ENCODE measurements at places on chromosomes 4 and X.

DNA sequence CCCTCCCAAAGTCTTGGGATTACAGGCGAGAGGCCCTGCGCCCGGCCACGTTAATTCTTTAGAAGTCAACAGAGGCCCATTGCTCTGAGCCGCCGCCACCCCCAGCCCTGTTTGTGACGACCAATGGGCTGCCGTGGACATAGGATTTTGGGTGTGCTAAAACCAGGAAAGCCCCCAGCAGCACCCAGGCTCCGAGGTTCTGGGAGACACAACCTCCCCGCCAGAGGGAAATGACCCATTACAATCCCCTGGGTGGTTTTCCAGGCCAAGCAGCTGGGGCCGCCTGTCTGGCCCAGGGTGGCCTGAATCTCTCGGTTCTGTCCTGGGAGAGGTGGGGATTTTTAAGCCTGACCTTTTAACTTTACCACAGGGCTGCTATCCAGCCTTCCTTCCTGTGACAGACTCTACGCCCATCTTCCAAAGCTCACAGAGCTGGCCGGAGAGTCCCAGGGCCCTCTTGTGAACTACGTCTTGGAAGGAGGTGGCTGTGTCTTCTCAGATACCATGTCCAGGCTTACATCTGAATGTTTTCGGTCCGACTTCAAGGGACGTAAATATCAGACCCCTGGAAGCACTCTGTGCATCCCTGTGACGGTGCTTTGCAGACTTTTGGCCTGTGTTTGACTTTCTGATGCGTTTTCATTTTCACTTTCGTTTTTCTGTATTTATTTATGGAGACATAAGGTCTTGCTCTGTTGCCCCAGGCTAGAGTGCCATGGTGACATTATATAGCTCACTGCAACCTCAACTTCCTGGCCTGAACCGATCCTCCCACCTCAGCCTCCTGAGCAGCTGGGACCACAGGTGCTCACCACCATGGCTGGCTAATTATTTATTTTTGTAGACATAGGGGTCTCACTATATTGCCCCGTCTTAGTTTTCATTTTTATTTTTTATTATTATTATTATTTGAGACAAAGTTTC is 36.0 kb downstream of the P2RY8 start:
- H3K27me3 ChIP-seq = no peaks in the 10 kb centered on the region
- no peaks in the 10 kb centered on the region for H3K36me3 ChIP-seq
- no peak overlapping the region for H3K27ac ChIP-seq

- DNase-seq = no peak
- H3K27me3 ChIP-seq = no peaks in the 10 kb centered on the region
- no peak overlapping the region for H3K27ac ChIP-seq
- no peaks in the 10 kb centered on the region for H3K36me3 ChIP-seq
- peaks cover 43% of the 10 kb centered on the region for H3K4me1 ChIP-seq
These were observed 24.2 kb upstream of the CSF2RA start for GRCh38 chrX:1244164-1245076.

DNA sequence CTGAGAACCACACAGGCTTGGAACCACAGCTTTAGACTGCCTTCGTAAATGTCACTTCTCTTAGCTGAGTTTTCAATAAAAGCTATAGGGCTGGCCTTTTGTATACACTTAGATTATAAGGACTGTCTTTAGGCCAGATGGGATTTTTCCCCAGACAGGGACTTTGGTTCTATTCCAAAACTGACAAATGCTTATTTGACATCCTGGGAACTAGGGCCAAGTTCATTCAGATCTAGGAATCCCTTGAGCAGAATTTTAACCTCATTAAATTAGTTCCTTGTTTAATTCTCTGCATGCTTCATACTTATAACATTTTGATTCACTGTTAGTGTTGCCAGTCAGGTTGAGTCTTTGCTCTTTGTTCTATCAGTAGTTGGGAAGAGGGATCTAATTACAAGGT is 23.1 kb downstream of the ZRSR2 start:
- no peak overlapping the region for H3K27ac ChIP-seq
- no peaks in the 10 kb centered on the region for H3K36me3 ChIP-seq
- H3K4me1 ChIP-seq = no peaks in the 10 kb centered on the region
- H3K27me3 ChIP-seq = no peaks in the 10 kb centered on the region

DNA sequence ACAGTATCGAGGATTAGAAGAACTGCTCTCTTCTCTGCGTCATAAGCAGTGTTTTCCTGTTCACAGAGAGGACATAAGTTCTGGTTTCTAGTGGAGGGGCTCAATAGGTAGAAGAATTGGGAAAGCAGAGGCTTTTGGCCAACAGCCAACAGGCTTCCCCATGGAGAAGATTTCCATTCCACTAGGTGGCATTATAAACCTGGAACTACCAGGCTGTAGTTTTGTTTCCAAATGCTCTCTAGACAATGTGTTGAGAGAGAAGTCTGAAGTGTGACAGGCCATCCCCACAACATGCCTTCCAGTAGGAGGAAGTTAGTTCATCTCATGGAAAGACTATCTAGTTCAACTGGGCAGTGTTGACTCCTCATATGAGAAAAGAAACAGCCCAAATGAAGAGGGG is 63.8 kb upstream of the ANXA10 start:
- no peaks in the 10 kb centered on the region for H3K27me3 ChIP-seq
- peak; percentile 28 for DNase-seq
- H3K36me3 ChIP-seq = no peaks in the 10 kb centered on the region
- H3K4me3 ChIP-seq = no peak overlapping the region

- peak; percentile 80 for DNase-seq
- H3K36me3 ChIP-seq = no peaks in the 10 kb centered on the region
- H3K27me3 ChIP-seq = no peaks in the 10 kb centered on the region
- no peaks in the 10 kb centered on the region for H3K4me1 ChIP-seq
These were observed at the start of the genes DNAAF6 and NUP62CL for GRCh38 chrX:107205770-107206696. TSS of gene DNAAF6 (plus strand) at chrX:107206611. CDS start at chrX:107212876, 6,265 bp downstream. TSS of gene NUP62CL (minus strand) at chrX:107206433. CDS start at chrX:107175146, 31,287 bp downstream.

- H3K27ac ChIP-seq = no peak overlapping the region
- H3K4me3 ChIP-seq = no peak overlapping the region
- DNase-seq = no peak
- H3K4me1 ChIP-seq = no peaks in the 10 kb centered on the region
- no peaks in the 10 kb centered on the region for H3K36me3 ChIP-seq
These were observed 276.3 kb downstream of the TENM3 start for GRCh38 chr4:182519528-182519927.

Data from HCT116 (cell line).